Left colon (tissue), 2 donors: ENCODE measurements at places on chromosomes 12 and 14. TPM values are rescaled to one million over a fixed set of nuclear protein-coding genes. Genes with fewer than 3 reads are reported as not detected.

FAM222A gene
- total RNA-seq: 3.0 TPM

CDCA4 gene
- total RNA-seq: 6.5 TPM

SLC25A21 gene
- total RNA-seq: 0.14 TPM

CEBPE gene
- not detected for total RNA-seq

LRRC10 gene
- not detected for total RNA-seq

ARHGDIB gene
- 23.5 TPM for total RNA-seq

CINP gene
- 27.0 TPM for total RNA-seq

WSCD2 gene
- 0.46 TPM for total RNA-seq

APOF gene
- total RNA-seq: not detected

RHOJ gene
- total RNA-seq: 5.1 TPM

KRT74 gene
- total RNA-seq: not detected

OVCH1 gene
- 0.08 TPM for total RNA-seq

BATF gene
- total RNA-seq: 0.67 TPM

GLS2 gene
- total RNA-seq: 0.53 TPM

KLRB1 gene
- 3.2 TPM for total RNA-seq

ASIC1 gene
- 1.9 TPM for total RNA-seq

SOS2 gene
- 50.3 TPM for total RNA-seq

TMEM119 gene
- total RNA-seq: 3.6 TPM

ASCL1 gene
- 0.12 TPM for total RNA-seq

ADGRD1 gene
- total RNA-seq: 4.0 TPM
